GM13977 (cell line): ENCODE measurements at places on chromosomes 7 and 10.
A peak's percentile ranks its signal among the peaks of the same experiment; 100 is the strongest.

GRCh38 chr10:9868499-9868898, 1149.2 kb upstream of the CELF2 start:
- no peak for DNase-seq

GRCh38 chr7:37577412-37577811, 106.2 kb upstream of the GPR141 start:
- no peak for DNase-seq

DNA sequence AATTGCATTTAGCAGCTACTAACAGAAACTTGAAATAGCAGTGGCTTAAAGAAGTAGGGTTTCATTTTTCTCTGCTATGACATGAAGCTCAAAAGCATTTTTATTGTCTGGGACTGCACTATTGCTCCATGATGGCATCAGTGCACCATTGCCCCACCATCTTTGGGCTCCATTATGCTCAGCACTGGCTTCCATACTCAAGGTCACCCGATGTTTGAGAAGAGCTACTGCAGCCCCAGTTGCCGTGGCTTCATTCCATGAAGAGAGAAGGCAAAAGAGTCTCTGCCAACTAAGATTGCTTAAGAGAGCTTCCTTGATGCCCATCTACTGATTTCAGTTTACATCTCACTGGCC, 192.2 kb upstream of the LRGUK start:
- DNase-seq = no peak

DNA sequence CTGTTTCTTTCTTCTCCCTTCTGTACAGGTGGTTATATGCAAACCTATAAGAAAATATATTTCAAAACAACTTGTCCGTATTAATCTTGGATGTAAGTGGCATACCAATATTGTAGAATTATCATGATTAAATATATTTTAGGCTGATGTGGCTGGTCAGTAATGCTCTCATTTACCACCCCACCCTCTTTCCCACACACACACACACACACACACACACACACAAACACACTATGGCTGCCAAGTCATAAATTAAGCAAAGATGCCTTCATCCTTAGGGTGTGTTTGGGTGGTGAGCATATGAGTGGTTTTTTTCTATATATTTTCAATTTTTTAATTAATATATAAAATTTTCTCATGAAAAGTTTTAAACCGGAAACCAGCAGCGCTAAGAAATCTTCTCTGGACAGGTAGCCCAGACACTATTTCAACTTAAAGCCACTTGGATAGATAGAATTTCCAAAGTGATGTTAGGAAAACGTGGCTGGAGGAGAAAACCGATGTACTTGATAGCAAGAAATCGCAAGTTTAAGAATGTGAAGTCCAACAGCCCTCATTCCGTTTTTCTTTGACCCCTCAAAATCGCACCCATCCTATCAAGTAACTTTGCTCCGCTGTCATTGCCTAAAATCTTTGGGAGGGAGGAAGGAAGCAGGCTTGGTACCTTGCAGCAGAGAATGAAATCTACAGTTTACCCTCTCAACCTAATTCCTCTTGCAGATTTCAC, 171.7 kb downstream of the FAM107B start:
- DNase-seq = no peak

DNA sequence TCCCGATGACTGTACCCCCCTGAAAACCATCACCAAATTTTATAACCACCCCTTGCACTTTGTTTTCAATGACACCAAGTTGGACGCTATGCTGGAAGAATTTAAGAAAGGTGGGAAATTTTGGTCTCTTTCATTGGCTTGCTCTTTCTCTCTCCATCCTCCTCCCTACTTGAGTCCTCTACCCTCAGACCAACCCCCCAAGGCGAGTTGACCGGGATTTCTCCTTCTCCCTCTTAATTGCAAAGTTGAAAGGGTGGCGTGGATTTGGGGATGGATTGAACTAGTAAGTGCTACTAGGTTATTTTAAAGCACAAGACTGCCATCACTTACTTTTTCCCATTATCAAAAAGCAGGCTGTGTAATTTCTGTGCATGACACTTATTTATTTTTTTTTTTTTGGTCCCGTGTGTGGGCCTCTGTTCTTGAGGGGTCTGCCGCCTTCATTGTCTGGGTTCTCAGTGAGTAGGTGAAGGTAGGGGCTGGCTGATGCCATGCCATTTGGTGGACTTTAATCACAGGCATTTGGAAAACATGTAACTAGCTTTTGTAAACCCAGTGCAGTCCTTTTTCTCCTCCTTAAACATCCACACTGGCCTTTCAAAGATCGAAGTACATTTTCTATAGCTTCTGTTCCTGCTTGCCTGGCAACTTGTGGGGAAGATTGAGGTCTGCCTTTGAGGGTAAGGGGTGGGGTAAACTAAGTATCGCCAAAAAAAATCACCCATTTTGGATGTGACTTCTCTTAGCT, 2.1 kb downstream of the CNNM2 start:
- no peak for DNase-seq

DNA sequence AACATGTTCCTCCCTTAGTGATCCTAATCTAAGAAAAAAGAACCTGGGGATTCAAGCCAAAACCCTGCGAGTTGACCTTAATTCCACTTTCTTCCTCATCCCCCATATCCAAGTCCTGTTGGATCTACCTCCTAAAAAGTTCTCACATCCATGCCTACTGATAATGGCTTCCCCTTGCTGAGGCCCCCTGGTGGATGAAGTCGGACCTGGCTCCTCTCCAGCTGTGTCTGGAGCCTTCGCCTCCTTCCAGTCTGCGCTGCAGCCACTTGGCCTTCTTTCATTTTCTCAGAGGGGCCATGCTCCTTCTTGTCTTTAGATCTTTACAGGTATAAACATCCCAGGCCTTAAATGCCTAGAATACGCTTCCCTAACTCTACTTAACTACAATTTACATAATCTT, 8.1 kb downstream of the PDE1C start:
- DNase-seq = no peak

- no peak for DNase-seq
Observed at GRCh38 chr10:63761243-63761642, 240.0 kb downstream of the REEP3 start.

- DNase-seq = no peak
Observed at GRCh38 chr7:38477333-38477732, 153.8 kb downstream of the AMPH start.

DNA sequence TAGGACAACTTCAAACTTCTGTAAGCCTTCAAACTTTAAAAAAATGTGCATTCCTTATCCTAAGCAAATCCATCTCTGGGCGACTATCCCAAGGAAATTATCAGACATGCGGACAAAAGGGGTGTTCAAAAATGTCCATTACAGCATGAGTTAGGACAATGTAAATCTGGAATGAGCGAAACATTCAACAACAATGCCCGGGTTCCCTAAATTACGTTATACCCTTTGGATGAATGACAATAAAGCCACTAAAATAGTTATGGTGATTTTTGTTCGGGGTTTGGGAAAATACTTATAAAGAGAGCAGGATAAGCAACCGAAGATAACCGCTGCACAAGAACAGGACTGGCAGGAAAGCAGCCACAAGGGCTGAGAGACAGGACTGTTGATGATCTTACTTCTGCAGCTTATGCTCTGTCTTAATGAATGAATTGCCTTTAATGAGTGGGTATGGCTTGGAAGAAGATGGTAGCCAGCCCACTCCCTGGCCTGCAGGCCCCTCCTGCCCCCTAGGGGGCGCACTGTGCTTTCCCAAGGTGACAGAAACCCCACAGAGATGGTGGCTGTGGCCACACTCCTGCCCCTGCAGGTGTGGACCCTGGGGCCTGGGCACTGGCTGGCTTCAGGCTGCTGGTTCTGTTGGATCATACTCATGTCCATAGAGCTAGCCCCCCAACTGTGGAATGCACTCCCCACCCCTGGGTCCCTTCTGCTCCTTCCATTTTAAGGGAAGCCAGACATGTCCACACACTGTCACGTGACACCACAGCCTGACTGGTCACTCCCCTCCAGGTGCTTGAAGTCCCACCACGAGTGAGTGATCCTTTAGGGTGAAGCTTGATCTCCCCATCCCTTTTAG, 45.0 kb downstream of the ZCCHC24 start:
- DNase-seq = peak; percentile 80

- DNase-seq = no peak
Observed at GRCh38 chr7:50721661-50722259, 60.9 kb downstream of the GRB10 start.

GRCh38 chr10:29957907-29958331, 101.5 kb downstream of the JCAD start:
- no peak for DNase-seq

DNA sequence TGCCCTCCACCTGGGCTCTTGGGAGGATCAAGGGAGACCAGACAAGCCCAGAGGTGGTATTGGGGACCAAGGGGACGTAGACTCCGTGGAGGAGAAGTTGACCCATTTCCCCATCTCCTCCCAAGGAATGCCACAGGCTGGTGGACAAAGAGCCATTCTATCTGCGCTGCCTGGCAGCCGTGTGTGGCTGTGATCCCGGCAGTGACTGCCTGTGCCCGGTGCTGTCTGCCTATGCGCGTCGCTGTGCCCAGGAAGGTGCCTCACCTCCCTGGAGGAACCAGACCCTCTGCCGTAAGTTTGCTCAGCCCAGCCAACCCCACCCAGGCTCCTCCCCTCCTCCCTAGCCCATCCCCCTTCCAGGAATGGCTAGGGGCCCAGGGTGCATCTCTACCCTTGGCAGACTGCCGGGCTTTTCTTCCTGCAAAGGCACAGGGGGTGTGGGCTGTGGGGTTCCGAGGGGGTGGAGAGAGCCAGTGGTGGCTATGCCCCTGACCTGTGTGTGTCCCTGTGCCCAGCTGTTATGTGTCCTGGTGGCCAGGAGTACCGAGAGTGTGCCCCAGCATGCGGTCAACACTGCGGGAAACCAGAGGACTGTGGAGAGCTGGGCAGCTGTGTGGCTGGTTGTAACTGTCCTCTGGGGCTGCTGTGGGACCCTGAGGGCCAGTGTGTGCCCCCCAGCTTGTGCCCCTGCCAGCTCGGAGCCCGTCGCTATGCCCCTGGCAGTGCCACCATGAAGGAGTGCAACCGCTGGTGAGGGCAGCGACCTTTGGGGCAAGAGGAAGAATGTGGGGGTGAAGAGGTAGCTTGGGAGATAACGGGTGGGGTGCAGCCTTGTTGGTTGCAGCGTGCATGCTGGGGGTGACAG, 10.2 kb upstream of the ZNF467 start:
- no peak for DNase-seq

- DNase-seq = no peak
Observed at GRCh38 chr7:19465861-19466260, 243.0 kb downstream of the POLR1F start.

DNA sequence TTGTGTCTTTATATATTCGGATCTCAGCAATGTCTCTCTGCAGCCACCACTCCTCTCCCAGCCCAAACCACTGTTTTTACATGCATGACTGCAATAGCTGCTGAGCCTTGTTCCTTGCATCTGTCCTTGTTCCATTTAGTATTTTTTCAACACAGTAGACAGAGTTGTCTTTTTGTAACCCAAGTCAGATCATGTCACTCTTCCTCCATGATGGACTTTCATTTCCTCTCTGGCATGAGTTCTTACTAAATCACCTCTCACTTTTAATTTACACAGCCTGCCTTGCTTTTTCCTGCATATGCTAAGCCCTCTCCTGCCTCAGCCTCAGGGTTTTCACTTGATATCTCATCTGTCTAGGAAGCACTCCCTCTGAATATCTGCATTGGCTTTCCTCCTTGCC, 353.2 kb downstream of the HGF start:
- no peak for DNase-seq

DNA sequence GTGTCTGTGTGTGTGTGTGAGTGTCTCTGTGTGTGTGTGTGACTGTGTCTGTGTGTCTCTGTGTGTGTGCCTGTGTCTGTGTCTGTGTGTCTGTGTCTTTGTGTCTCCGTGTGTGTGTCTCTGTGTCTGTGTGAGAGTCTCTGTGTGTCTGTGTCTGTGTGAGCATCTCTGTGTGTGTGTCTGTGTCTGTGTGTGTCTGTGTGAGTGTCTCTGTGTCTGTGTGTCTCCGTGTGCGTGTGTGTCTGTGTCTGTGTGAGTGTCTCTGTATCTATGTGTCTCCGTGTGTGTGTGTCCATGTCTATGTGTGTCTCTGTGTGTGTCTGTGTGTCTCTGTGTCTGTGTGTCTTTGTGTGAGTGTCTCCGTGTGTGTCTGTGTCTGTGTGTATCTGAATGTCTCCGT, 120.4 kb downstream of the SH2D4B start:
- no peak for DNase-seq

GRCh38 chr10:29345910-29346209, 57.0 kb downstream of the LYZL1 start:
- no peak for DNase-seq
